ENCODE measurements at places on chromosomes 13 and 19.

DNA sequence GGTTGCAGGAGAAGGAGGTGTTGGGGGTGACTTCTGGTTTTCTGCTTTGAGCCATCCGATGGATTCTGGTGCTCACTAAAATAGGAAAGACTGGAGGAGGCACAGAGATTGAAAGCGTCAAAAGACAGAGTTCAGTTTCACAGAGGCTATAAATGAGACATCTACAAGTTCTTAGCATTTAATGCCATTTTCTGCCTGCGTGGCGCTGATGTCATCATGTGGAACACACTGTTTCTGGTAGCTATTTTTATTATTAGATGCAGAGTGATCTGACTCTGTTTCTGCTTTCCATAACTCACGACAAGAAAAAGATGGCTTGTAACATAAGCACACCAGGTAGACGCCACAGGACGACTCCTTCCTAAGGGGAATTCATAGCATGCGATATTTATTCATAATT, 3.3 kb upstream of the SLC39A3 start:
- DNase-seq: no peak

DNA sequence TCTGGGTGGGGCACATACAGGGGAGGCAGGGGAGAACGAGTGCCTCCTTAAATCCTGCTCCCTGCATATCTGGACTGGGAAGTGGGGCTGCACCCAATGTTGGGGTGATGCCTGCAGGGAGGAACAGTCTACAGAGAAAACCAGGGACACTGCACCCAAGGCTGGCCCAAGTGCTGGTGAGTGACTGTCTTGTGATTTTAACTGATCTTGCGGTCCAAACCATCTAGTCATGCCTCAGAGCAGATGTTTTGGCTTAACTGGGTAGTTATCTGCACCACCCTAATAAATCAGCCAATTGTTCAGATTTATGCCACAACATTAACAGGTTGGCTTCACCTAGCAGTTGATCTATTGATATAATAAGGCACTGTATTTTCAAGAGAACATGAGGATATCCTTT, 219.2 kb upstream of the IRS2 start:
- no peak for DNase-seq

- DNase-seq: peak; percentile 66
Observed at GRCh38 chr19:17333611-17334413, 843 bp downstream of the ANO8 start.

DNA sequence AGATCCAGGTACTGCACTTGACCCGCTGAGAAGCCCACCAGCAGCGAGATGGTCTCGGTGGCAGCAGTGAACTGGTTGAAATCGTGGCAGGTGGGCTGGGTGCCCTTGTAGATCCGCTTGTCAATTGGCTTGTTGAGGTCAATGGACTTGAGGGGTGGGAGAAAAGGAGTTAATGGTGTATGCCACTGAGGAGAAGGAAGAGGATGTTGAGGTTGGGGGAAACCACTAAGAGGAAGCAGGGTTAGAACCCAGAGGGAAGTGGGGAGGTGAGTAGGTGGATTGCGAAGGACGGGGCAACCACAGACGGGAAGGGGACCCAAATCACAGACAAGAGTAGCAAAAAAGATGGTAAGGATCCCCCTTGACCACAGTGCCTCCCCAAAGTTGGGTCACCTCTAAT, 1.7 kb downstream of the DMWD start:
- no peak for DNase-seq

DNA sequence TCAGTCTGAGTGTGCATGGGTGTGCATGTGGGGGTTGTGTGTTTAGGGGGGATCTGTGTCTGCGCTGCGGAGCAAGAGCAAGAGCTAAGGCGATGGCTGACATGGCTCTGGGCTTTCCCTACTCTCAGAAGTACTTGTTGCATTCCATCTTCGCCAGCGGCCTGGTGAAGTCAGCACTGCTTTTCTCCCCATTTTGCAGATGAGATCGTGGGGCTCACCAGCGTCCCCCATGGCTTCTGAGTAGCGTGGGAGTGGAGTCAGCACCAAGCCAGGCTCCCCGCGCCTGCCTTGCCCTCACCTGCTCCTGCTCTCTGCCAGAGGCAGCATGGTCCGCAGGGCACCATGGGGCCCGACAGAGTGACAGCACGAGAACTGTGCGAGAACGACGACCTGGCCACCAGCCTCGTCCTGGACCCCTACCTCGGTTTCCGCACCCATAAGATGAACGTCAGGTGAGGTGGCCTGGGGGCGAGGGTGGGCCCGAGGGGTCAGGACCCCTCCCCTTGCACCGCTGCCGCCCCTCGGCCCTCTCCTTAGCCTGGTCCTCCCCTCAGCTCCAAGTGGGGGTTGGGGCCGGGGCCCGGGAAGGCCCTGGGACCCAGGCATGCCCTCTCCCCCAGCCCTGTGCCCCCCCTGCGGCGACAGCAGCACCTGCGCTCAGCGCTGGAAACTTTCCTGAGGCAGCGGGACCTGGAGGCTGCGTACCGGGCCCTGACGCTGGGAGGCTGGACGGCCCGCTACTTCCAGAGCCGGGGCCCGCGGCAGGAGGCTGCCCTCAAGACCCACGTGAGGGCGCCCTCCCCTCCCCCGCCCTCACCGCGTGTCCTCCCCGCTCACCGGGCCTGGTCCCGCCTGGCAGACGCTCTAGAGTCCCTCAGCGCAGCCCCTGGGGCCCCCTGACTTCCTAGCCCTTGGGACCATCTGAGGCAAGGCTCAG, 2.2 kb downstream of the KMT5C start:
- no peak for DNase-seq

GRCh38 chr19:4327252-4327876, 11.3 kb downstream of the STAP2 start:
- DNase-seq: peak; percentile 59

GRCh38 chr13:48156466-48156865, 61.6 kb upstream of the MED4 start:
- DNase-seq: peak; percentile 61

DNA sequence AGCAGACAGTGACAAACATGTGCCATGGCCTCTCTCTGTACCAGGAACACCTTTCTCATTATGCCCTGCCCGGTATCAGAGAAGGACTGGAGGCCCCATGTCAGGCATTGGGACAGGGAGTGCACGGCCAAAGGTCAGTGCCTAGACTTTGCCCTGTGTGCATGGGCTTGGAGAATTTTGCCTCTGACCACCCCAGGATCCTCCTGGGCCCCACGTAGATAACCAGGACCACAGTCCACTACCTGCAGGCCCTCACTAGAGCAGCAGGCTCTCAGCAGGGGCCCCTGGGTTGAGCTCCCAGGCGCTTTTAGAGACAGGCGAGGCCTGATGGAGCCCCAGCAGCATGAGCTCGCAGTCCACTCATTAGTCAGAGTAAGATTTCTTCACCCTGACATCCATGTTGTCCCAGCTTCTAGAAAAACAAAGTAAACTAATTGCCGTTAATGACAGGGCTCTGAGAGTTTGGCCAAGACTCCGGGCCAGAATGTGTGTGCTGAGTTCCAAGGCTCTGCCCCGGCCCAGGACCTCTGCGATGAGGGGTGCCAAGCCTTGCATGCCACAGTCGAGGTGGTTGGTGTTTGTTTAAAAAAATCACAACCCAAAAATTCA, 42.7 kb downstream of the CAPN12 start:
- DNase-seq: no peak

DNA sequence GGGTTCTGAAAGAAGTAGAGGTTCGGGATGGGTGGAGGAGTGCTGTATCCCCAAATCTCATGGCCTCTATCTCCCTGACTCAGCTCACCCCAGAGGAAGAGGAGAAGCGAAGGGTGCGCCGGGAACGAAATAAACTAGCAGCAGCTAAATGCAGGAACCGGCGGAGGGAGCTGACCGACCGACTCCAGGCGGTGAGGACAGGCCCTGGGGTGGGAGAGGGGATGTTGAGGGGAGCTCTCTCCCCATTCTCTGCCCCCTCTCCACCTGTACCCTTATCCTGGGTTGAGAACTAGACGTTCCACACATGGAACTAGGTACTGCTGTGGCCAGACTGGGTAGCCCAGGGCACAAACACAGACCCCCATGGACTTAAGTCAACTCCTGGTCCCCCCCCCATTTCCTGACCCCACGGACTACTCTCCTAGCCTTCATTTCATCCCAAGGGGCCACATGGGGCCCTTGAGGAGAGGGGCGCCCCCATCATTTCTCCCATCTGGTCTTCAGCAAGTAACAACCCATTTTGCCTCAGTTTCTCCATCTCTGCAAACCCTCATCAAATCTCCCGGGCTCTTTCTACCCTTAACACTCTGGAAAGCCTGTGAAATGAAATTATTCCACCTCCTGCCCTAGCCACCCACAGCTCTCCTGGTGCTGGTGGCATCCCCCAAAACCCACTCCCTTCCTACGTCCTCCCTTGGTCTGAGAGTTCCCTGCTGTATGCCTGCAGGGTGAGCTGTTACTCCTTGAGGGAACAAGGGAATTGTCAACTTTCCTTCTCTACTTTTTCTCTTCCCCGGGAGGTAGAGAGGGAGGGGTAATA, 3.5 kb downstream of the FOSB start:
- DNase-seq: no peak

- no peak for DNase-seq
Observed at GRCh38 chr13:58024103-58024502, 392.6 kb downstream of the PCDH17 start.

- no peak for DNase-seq
Observed at GRCh38 chr19:1760020-1760419, 6.7 kb downstream of the ONECUT3 start.

Measured in stimulated activated CD4-positive, alpha-beta T cell treated with anti-CD3 and anti-CD28 coated beads, Interleukin-12 subunit alpha, Interleukin-12 subunit beta, amount 100 ng/mL, for 48 hours (primary cell).